Stimulated activated CD4-positive, alpha-beta T cell treated with anti-CD3 and anti-CD28 coated beads, TNF-alpha, amount 100 ng/mL, for 24 hours (primary cell): ENCODE measurements at places on chromosomes 2 and 18.

DNA sequence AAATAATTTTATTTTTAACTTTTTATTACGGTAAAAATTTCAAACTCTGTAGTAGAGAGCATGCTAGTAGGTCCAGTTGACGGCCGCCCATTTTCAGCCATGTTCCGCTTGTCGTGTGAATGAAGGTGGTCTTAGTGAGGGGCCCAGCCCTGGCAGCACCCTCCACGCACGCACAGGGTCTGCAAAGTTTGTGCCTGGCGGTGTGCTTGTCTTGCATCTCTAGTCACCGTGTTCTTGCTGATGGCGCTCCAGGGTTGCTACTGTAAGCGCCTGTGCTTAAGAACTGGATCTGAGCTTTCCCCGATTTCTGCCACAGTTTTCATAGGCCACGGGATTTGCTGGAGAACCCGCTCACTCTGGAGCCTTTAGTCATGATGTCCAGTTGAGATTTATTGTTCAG, 28.9 kb downstream of the LDLRAD4 start:
- no peak for DNase-seq

GRCh38 chr2:674321-674985, 2.8 kb downstream of the TMEM18 start:
- DNase-seq: no peak

DNA sequence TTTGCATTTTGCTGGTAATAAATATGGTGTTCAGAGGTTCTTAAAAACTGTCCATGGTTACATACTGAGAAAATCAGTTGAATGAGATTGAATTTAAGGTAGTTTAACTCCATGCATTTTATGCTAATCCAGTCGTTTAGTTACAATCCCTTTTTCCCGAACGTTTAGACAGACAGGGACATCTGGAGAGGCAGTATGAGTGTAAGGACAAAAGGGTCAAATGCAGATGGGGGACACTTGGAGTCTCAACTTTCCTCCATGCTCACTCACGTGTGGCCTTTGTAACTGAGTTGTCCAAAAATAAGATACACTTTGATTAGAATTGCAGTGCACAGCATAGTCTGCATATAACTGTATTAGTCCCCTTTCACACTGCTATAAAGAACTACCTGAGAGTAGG, 63.9 kb downstream of the RDH14 start:
- no peak for DNase-seq

DNA sequence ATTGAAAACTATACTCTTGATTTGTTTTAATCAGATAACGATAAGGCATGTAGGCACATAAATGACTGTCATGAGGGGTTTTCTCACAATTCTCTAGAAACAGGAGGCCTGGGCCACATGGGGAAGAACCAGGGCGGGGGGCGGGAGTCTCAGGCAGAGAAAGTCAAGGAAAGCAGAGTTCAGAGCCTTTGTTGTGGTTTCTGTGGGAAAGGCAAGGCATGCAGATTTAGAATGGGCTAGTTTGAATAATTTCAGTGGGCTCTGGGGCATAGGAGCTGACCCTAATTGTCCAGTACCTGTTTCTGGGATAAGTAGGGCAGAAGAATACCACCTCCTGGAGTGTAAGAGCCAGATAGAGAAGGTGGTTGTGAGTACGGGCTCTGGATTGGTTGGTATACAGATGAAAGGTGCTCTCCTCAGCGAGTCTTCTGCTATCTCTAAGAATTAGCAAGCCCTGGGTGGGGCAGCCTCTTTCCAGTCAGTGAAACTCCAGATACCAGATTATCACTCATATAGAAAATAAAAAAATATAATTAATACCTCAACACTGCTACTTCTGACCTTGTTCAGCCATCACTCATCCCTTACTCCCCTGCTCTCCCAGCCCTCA, 41.5 kb upstream of the CYRIA start:
- no peak for DNase-seq
